Stimulated activated CD8-positive, alpha-beta memory T cell treated with anti-CD3 and anti-CD28 coated beads, Interleukin-12 subunit alpha, Interleukin-12 subunit beta, amount 100 ng/mL, for 1 hour (primary cell): ENCODE measurements at places on chromosomes 5 and 9.

GRCh38 chr5:148469501-148469935 lies 85.8 kb downstream of the FBXO38 start:
- DNase-seq, result no peak

DNA sequence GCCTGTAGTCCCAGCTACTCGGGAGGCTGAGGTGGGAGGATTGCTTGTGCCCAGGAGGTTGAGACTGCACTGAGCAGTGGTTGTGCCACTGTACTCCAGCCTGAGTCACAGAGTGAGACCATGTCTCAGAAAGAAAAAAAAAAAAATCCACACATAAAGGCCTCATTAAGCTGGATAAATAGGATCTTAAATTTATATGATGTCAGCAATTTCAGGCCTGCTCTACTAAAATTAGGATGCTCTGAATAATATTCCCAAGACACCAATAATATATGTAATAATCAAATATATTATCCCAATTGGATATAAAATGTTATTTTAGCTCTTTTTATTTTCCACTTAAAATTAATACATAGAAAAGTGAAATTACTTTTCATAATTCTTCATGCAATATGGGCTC lies 43.6 kb downstream of the NLN start:
- DNase-seq, result no peak

DNA sequence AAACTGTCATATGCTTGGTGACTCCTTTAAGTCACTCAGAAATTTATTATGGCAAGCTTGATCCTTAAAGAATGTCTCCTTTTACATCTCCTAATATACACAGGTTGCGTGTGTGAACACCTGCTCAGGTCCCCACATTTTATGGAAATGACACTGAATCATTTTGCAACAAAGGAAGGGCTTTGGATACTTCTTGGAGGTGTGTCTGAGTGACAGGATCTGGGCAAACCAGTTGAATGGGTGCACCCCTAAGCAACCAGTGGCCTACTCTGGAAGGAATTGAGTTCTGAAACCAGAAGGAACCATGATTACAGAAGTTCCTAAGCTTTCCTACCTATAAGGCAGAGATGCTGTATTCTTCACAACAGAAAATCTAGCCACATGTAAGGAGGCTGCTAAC lies 483.9 kb upstream of the KLF4 start:
- no peak for DNase-seq

- no peak for DNase-seq
These were observed 42.8 kb upstream of the CPEB4 start for GRCh38 chr5:173845321-173845720.

- DNase-seq, result no peak
These were observed 46.1 kb downstream of the TNFSF15 start for GRCh38 chr9:114759512-114760341.
